ENCODE measurements at places on chromosomes 1 and 21.

GRCh38 chr1:6884652-6885153, 99.4 kb downstream of the CAMTA1 start:
- DNase-seq: no peak

- no peak for DNase-seq
These were observed 32.9 kb upstream of the AGPAT3 start for GRCh38 chr21:43832158-43832550.

DNA sequence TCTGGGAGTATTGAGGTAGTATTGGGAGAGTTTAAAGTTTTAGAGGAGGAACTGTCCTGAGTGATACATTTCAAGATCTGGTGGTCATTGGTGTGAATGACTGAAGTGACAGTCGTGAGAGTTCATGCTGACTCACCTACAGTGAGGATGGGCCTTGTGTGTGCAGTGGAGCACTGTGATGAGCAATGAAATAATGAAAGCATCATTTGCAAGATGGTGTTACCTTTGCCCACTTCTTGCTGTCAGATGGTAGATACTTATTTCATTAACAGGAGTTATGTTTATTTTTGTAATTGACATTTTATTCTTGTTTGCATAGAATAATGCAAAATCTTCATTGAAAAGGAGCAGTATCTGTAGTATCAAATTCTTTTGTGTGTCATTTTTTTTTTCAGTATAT, 29.0 kb downstream of the POU2F1 start:
- DNase-seq: no peak

DNA sequence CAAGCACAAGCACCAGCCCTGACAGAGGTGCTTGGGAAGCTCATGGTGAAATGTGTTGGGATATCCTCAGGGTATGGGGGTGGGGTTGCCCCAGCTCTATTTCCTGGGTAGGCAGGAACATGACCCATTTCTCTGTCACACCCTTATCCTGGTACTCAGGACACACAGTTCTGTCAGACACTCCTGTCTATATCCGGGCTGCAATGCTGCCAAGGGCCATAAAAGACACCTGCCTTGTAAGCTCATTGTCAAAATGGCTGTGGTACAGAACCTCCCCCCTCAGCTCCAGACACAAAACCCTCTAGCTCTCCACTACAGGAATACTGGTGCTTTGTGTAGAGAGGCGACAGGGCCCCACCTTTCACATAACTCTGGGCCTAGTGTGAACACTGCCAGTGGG, 636.7 kb downstream of the PLA2G4A start:
- no peak for DNase-seq

DNA sequence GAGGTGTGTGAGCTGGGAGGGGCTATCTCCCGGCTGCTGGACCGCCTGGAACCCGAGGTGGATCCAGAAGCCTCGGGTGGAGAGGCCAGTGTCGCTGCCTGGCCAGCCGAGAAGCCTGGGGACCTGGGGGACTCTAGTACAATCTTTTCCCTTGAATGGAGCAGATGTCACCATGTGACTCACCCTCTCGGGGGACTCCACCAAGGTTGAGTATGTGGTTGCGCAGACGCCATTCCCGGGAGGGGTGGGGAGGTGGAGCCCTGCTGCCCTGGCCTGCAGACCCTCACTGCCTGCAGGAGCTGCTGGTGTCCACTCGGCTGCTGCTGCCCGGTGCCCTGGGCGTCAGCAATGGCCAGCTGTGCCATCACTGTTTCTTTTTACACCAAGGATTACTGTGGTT, 40.3 kb downstream of the TP73 start:
- DNase-seq: no peak

GRCh38 chr1:173447224-173447623, 29.9 kb upstream of the PRDX6 start:
- DNase-seq: no peak

DNA sequence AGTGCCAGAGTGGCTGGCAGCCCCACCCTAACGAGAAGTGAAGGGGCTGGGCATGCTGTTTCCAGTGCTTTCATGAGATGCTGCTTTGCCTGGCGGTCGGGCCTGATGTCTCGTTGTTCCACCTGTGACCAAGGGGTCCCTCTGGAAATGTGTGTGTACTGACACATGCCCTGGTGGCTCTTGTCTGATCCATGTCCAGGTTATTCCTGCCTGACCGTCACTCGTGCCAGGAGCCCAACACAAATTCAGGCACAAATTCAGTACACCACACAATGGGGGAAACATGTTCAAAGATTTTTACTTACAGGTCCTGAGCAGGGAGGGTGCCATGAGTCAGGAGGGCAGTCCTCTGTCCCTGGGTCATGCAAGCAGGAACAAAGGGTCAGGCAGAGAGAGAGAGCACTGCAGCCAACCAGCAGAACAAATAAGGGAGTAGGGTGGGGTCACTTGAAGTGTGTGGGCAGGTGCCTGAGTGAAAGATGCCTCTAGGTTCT, 76.3 kb downstream of the ADARB1 start:
- no peak for DNase-seq

DNA sequence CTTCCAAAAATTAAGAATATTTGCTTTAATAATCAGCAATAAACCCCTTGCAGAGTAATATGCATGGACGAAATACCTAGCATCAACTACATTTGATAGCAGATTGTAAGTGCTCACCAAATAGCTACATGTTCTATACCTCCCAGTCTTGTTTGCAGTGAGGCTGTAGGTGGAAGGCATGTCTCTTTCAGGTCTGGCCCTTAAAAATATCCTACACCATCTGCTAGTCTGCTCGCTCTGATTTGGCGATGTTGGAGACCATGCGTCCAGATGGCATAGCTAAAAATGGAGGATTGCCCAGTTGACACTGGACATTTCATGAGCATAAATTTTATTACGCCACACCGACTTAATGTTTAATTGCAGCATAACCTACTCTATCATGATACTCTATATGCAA, 47.1 kb downstream of the SSX2IP start:
- no peak for DNase-seq

- DNase-seq: no peak
These were observed 55.4 kb downstream of the CAMK2N1 start for GRCh38 chr1:20430355-20431175.

GRCh38 chr21:44758781-44759627, 42.6 kb downstream of the UBE2G2 start:
- no peak for DNase-seq

- no peak for DNase-seq
These were observed 477.0 kb upstream of the LRRC7 start for GRCh38 chr1:69090752-69091151.

- no peak for DNase-seq
These were observed 30.6 kb downstream of the IFNAR1 start for GRCh38 chr21:33355355-33355754.

DNA sequence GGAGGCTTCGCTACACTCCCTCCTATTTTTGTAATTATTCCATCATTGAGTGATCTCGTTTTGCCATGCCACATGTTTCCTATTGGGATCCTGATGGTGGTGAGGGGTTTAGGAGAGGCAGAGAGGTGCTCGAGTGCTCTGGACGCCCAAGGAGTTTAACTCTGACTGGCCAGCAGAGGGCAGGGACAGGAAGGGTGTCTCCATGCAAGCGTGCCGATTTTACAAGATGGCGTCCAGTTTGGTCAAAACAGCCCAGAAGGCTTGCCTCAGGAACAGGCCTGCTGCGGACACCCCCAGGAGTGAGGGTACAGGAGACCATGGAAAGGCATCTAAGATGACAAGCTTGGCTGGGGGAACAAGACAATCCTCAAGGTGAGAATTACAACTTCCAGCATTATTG, 33.8 kb upstream of the KCNE2 start:
- DNase-seq: no peak

DNA sequence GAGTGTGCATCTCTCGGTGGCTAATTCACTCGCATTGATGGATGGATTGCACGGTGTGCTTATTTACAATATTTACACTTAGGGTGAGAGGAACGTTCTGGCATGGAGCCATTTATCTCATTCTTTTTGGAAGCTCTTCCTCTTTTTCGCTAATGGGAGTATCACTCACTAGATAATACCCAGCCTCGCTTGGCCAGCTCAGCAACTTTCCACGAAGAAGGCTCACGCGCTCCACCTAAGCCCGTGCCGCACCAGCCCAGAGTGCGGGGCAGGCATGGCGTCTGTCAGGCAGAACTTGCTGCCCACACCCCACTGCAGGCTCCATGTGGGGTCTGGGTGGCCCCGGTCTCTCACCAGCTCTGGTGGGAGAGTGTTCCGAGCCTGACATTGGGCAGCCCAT, 484.9 kb downstream of the NPHP4 start:
- DNase-seq: no peak

DNA sequence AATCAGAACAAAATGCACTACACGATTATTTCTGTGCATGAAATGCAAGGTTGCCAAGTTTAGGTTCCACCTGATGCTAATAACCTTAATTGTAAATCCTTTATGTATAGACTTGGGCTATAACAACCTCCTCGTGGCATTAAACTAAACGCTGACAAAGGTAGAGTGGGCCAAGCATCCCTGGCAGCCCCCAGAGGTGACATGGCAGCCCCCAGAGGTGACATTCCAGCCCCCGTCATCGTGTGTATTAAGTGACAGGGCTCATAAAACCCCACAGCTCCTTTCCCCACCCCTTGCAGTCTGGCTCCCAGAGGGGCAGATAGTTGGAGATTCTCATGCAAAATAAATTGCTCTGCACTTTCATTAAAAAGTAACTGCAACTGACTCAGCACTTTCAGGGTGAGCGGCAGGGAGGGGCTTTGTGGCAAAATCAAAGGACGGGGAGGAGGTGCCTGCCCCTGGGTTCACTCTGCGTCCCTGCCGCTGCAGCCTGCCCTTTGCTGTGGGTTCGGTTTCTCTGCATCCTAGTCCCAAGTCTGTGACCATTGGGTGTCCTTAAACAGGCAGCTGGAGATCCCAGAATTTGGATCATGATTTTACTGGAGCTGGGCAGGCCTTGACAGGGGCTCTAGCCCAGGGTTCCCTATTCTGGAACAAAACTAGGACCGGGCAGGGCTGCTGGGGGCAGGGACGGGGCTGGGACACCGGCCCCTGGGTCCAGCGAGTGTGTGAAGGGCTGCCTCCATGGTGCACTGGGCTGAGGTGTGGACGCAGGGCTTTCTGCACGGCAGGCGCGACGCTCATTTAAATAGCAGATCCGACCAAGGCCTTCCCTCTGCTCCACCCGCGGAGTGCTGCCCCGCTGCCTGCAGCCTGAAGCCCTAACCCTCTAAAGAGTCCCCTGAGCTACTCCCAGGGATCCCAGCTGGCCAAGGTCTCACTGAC, 234.9 kb upstream of the VAMP3 start:
- DNase-seq: no peak

GRCh38 chr21:28421716-28422524, 570.8 kb downstream of the LTN1 start:
- DNase-seq: peak; percentile 92

DNA sequence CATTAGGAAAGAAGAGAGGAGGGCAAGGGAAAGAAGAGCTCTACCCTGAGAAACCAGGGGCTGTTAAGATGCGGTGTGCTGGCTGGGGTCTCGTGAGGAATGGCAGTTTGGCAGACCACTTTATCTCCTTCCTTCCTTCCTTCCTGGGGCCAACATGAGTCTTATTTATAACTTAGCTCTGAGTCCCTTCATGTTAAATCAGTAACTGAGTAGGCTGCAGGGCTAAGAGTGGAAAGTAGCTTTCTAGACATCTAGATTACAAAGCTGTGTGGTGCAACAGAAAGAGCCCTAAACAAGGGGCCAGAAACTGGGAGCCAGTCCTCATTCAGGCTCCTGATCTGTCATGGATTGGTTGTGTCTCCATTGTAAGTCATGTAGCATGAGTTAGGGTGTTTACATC, 135.4 kb upstream of the DUSP10 start:
- DNase-seq: no peak

DNA sequence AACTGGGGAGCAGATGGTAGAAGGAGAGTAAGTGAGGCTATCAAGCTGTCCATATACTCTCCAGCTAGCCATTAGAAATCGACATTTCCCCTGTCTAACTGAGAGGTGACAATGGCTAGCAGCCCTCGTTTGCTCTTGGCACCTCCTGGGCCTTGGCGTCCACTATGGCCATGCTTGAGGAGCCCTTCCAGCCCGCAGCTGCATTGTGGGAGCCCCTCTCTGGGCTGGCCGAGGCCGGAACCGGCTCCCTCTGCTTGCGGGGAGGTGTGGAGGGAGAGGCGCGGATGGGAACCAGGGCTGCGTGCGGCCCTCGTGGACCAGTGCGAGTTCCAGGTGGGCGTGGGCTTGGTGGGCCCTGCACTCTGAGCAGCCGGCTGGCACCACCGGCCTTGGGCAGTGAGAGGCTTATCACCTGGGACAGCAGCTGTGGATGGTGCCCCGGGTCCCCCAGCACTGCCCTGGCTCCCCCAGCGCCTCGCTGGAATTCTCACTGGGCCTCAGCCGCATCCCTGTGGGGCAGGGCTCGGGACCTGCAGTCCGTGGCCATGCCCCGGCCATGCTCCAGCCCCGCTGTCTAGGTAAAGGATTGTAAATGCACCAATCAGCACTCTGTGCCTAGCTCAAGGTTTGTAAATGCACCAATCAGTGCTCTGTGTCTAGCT, 56.2 kb upstream of the PARP1 start:
- DNase-seq: no peak

Data from AG09319 (cell line).